Amygdala (tissue), 56 donors: ENCODE measurements at places on chromosomes 1 and 21.

DNA sequence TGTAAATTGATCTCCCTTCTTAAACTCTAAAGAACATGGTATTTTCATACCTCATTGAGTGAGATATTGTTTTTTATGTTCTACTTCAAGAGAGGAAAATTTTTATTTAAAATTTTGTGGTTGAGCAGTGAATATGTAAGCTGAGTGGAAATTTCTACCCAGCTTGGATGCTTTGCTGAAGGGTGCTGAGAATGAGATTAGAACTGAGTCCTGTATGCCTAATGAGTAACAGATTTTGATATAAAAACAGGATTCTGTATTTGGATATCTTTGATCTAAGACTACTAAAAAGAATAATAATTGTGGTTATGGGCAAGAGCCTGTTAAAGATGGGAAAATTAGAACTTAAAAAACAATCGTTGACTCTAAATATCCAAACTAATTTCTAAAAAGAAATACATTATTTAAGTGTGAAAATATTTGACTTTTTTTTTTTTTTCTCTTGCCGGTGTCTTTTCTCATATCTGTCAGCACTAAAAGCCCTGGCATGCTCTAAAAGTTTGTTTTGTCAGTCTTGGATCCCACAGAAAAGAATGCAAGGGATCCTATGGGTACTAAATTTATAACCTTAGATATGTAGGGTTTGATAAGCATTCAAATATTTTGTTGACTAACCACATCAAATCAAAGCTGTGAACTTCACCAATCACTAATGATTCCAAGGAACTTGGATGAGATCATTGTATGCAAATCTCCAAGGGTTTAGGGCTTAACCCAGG lies 652.3 kb downstream of the PTPRC start:
- no peak for DNase-seq

GRCh38 chr1:150927624-150928023 lies 1.5 kb downstream of the SETDB1 start:
- DNase-seq: no peak

GRCh38 chr1:218829097-218829496 lies 344.6 kb upstream of the LYPLAL1 start:
- no peak for DNase-seq

GRCh38 chr1:243251539-243251938 lies 3.5 kb downstream of the CEP170 start:
- no peak for DNase-seq

DNA sequence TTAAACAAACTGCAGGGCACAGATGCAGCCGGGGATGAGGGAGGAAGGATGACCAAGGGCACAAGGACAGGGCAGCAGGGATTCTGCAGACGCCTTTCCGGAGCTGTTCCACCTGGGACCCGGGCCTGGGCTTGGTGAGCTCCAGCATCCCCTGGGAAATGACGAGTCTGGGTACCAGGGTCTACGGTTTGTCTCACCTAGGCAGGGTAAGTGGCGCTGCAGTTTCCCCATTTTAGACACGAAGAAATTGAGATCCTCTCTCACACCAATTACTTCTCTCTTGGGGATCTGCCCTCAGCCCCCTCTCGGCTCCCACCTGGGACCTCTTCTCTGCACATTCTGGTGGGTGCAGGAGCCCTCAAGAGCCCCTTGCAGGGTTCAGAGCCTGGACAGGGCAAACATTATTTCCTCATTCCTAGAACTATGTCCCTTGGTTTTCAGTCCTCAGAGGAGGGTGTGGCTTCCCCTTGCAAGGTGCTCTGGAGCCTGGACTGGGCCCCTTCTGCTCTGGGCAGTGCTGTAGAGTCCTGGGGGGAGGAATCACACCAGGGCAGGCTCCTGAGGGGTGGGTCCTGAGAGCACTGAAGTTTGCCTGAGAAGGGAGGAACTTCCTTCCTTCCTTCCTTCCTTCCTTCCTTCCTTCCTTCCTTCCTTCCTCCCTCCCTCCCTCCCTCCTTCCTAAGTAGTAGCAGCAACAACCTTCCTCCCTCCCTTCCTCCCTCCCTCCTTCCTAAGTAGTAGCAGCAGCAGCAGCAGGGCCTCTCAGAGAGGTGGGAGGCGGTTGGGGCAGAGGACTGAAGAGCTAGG lies 16.0 kb downstream of the RAP1GAP start:
- no peak for DNase-seq
